HS-5 (cell line): ENCODE measurements at places on chromosomes 1 and 21.

DNA sequence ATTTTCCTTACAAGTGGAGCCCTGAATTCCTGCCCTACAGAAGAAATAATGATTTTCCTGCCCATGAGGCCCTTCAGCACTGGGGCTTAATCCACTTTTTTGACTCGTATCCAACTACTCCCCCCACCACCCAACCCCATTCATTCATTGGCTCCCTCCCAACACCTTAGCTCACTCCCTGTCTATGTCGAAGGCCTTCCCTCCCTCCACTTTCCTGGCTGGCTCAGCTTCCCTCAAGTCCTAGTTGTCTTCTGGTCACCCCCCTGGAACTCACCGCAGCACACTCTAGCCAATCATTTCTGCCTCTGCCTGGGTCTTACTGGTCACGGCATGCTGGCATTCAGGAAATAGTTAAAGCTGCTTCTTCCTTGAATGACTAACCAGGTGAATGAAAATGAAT is 118.9 kb downstream of the PGBD5 start:
- no peak for DNase-seq

DNA sequence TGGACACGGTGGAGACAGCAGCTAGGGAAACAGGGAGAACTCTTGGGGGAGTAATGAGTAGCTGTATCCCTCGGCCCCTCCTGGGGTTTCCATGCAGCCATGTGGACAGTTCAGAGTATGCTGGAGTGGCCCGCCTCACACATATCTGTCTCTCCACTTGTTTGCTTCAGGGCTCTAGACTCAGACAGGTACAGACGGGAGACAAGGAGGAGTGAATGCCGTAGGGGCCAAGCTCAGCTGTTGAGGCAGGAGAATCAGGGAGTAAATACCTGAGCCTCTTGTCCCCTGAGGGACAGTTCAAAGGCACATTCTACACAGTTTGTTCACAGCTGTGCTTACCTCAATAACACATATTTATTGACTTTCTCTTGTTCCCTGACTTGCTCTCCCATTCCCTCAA is 7.7 kb upstream of the PTGFRN start:
- no peak for DNase-seq

DNA sequence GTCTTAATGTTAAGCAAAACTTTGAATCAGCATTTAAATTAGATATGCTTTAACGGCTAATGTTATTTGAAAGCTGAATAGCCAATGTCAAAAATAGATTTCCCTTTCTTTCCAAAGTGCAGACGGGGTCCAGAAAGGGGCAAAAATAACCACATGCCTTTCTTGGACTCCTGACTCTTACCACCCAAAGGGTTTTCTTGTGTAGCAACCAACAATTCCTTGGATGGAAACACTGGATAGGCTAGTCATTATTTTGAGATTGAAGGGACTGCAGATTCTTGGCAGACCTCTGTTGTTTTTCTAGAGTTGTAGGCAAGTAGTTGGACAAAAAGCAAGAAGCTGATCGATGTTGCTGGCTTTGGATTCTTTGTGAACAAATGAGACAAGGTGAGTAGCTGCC is 107.0 kb downstream of the MRPS6 start:
- DNase-seq, result no peak

DNA sequence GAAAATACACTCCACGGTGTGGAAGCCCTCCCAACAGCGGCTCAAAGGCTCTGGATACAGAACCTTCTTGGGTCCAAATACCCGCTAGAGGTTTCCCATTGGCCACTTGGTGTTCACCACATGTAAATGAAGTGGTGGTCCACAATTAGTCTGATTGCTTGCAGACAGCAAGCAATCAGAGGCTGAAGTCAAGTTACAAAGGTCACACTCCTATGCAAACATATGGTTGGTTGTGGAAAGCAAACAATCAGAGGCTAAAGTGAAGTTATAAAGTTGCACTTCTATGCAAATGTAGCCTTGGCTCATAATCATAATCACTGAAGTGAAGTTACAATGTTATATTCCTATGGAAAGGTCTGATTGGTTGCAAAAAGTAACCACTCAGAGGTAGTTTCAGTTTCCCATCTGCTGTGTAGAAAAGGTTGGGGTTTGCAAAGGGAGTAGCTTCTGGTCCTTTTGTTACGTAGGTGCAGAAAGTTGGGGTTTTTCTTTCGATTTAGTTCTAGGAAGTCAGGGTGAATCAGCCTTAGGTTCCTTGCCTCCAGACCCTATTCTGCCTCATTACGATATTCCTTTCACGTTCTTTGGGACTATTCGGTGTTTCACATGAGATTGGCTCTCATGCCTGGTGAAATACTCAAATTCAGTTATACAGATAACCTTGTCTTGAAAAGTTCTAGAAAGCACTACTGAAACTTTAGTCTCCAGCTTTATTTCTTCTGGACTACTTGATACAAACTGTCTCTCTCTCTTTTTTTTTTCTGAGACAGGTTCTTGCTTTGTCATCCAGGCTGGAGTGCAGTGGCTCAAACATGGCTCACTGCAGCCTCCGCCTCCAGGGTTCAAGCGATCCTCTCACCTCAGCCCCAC is 36.7 kb upstream of the MTF2 start:
- no peak for DNase-seq

DNA sequence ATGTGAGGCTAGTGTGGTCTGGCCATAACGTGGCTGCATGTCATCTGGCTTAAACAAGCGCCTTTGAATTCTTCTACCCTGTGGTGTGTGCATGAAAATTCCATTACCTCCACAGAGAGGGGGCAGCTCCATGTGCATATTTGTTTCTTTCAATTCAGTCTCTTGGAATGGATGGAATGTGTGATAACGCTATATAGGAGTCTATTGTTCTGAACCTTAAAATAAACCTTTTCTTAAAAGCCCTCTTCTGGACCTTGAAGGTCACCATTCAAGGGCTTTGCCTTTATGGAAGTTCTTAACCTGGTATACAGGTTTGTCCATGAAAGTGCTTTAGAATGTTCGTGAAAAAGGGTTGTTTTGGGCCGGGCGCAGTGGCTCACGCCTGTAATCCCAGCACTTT is 118.2 kb upstream of the ADGRL2 start:
- DNase-seq, result no peak

- no peak for DNase-seq
Observed at GRCh38 chr1:204471687-204472086, 22.9 kb downstream of the PIK3C2B start.

GRCh38 chr1:220363196-220363837 is 91.1 kb upstream of the RAB3GAP2 start:
- DNase-seq, result no peak

- no peak for DNase-seq
Observed at GRCh38 chr1:23964790-23965740, 5.4 kb downstream of the PNRC2 start.

DNA sequence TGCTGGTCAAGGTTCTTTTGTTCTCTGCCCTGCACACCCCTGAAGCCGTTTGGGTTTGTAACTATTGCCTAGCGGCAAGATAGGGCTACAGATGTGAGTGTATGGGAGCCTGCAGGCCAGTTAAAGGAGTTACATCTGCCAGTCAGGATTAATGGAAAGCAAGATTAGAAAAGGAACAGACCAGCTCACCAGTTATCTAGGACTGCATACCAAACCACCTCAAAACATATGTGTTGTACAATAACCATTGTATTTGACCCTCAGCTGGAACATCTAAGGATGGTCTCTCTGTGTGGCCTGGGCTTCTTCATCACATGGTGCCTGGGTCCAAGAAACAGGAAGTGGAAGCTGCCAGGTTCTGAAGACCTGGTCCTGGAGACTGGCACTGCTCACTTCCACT is 52.5 kb upstream of the FBXO28 start:
- DNase-seq, result no peak

- DNase-seq, result peak; percentile 58
Observed at GRCh38 chr1:104195395-104195794, 445.7 kb downstream of the AMY1C start.

GRCh38 chr1:30868833-30869435 is 39.6 kb downstream of the SDC3 start:
- DNase-seq, result no peak

GRCh38 chr1:18419113-18419844 is 61.5 kb upstream of the KLHDC7A start:
- no peak for DNase-seq
